ENCODE measurements at places on chromosomes 4 and X.

- DNase-seq: no peak
Observed at GRCh38 chr4:34615315-34615714, 1629.0 kb downstream of the ARAP2 start.

DNA sequence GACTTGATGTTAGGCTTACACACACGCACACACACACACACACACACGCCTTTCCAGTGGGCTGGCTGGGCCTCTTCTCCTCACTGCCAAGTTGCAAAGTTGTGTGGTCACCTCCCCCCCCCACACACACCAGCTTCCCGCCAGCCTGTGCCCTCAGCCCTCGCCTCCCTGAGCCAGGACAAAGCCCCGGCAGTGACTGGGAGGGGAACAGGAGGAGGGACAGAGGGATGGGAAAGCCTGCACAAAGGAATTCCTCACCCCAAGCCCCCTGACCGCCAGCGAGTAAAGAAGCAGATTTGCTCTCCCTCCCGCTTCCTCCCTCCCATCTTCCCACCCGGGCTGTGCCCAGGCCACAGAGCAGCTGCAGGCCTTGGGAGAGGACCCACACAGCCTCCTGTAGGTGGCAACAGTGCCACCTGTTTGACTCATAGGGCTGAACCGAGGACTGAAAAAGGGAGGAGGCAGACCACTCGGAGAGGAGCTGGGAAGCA, at the start of gene GDPD2:
GDPD2 (plus strand) TSS at position 464 of the 491 bp plus-strand sequence. CDS start 1,671 bp downstream, outside the sequence.
- DNase-seq: no peak

- no peak for DNase-seq
Observed at GRCh38 chr4:145840162-145840768, 98.4 kb downstream of the ZNF827 start.

- peak; percentile 18 for DNase-seq
Observed at GRCh38 chr4:54941994-54942552, 183.3 kb downstream of the KDR start.

GRCh38 chr4:78990938-78991810, 51.9 kb upstream of the PAQR3 start:
- no peak for DNase-seq

DNA sequence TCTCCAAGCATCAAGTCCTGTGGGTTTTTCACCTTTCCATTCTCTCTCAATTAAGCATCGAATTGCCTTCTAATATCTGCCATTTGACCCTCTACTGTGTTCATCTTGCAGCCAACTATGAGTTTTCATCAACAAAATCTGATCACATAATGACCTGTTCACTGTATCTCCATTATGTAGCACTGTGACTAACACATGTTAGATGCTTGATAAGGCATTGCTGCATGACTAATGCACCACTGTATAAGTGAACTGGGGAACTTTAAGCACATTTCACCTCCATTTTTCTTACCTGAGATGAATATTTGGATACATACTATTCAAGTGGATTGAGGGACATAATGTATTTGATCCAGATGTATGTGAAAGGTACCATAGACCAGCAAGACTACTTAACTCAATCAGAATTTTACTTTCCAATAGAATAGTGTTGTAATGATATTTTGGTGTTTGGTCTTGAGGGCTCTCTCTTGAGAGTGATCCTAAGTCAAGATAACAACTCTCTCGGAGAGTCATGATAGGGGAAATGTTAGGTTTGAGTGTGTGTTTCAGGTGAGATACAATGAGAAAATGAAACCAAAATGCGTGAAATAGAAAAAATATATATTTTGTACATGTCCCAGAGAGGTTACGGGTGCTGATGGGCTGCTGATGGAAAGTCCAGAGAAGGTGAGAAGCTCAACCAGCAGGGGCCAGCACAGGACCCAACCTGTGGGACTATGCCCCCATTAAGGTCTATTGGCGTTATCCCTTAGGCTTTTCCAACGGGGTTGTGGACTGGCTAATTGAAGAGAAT, 60.2 kb upstream of the HS3ST1 start:
- DNase-seq: no peak

DNA sequence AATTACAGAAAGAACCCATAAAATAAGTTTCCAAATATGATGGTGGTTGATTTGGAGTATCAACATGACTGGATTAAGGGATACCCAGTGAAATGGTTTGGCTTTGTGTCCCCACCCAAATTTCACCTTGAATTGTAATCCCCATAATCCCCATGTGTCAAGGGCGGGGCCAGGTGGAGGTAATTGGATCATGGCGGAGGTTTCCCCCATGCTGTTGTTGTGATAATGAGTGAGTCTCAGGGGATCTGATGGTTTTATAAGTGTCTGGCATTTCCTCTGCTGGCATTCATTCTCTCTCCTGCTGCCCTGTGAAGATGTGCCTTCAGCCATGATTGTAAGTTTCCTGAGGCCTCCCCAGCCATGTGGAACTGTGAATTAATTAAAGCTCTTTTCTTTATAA, 39.1 kb downstream of the WDFY3 start:
- no peak for DNase-seq

GRCh38 chr4:62640296-62640695, 1440.2 kb downstream of the ADGRL3 start:
- no peak for DNase-seq

GRCh38 chrX:15567886-15568616, 32.7 kb downstream of the ACE2 start:
- no peak for DNase-seq

Measured in left ventricle myocardium inferior (tissue), 1 donor.